ENCODE measurements at places on chromosomes 7 and 10.

- DNase-seq: no peak
- H3K4me1 ChIP-seq: no peaks in the 10 kb centered on the region
- peaks cover 12% of the 10 kb centered on the region for H3K27me3 ChIP-seq
- H3K4me3 ChIP-seq: no peak overlapping the region
- peaks cover 2% of the 10 kb centered on the region for H3K36me3 ChIP-seq
- no peak overlapping the region for H3K27ac ChIP-seq
Measured at GRCh38 chr7:120793213-120793936, 64.6 kb downstream of the TSPAN12 start.

- H3K4me1 ChIP-seq: no peaks in the 10 kb centered on the region
- H3K27me3 ChIP-seq: no peaks in the 10 kb centered on the region
- no peak overlapping the region for H3K4me3 ChIP-seq
- H3K27ac ChIP-seq: no peak overlapping the region
Measured at GRCh38 chr7:78284945-78285344, 486.4 kb downstream of the PHTF2 start.

- no peaks in the 10 kb centered on the region for H3K36me3 ChIP-seq
- no peaks in the 10 kb centered on the region for H3K27me3 ChIP-seq
- H3K4me3 ChIP-seq: no peak overlapping the region
- H3K4me1 ChIP-seq: no peaks in the 10 kb centered on the region
- DNase-seq: no peak
Measured at GRCh38 chr7:91570560-91570959, 306.3 kb downstream of the FZD1 start.

GRCh38 chr7:1283941-1284742 lies 51.5 kb downstream of the UNCX start:
- H3K4me3 ChIP-seq: no peak overlapping the region
- no peaks in the 10 kb centered on the region for H3K4me1 ChIP-seq
- no peak for DNase-seq
- no peaks in the 10 kb centered on the region for H3K36me3 ChIP-seq
- no peak overlapping the region for H3K27ac ChIP-seq
- no peaks in the 10 kb centered on the region for H3K27me3 ChIP-seq

DNA sequence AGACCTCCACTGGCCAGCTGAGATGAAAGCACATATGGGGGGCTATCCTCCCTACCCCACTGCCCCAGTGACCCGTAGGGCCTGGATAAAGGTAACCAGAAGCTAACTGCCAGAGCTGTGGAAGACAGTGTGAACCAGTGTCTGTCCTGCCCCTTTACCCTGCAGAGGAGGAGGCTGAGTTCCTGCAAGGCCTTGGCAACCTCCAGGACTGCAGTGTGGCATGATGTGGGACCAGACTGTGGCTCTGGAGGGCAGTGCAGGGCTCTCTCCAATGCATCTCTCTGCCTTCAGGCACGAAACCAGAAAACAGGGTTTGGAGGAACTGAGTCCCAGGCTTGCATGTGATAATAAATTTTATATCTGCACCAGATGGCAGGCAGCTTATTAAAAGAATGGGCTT lies 93.1 kb downstream of the EPC1 start:
- no peaks in the 10 kb centered on the region for H3K36me3 ChIP-seq
- H3K27me3 ChIP-seq: no peaks in the 10 kb centered on the region
- no peak for DNase-seq
- H3K4me1 ChIP-seq: peaks cover 6% of the 10 kb centered on the region

- peaks cover 42% of the 10 kb centered on the region for H3K4me1 ChIP-seq
- no peak overlapping the region for H3K4me3 ChIP-seq
- no peak for DNase-seq
- no peaks in the 10 kb centered on the region for H3K27me3 ChIP-seq
- H3K27ac ChIP-seq: peak overlapping the region; percentile 48
- H3K36me3 ChIP-seq: peaks cover 11% of the 10 kb centered on the region
Measured at GRCh38 chr7:135486261-135486920, 23.5 kb downstream of the CNOT4 start.

DNA sequence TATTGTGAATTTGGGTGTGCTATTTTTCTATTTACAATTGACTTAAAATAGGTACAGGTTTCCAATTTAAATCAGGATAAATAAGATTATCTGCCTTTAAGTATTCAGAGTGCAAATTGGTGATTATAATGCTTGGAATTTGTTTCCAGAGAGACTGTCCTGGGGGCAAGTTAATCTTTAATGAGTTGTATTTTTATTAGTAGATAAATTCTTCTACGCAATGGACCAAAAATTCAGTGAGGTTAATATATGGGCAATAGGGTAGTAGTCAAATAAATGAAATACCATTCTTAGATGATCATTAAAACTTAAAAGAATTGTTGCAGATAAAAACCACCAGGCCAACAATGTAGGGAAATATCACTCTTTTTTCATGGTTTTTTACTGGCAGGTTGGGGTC lies 3.4 kb downstream of the BICC1 start:
- no peak overlapping the region for H3K27ac ChIP-seq
- H3K27me3 ChIP-seq: peaks cover 53% of the 10 kb centered on the region
- H3K36me3 ChIP-seq: peaks cover 2% of the 10 kb centered on the region
- no peak for DNase-seq

DNA sequence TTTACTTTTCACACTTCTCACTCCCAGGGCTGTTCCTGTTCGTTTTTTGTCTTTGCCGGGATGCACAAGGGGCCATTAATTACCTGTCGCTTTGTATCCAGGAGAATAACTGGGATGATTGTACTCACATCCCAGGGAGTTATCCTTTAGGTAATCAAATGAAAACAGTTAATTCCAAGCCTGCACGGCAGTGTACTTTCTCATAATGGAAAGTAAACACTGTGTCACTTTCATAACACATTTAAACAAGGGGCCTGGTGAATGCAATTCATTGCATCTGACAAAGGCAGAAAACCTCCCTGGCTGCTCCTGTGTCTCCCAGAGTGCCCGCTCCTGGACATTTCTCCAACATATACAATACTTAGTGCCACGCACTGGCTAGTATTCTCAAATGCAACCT lies 138.7 kb upstream of the CELF2 start:
- no peaks in the 10 kb centered on the region for H3K4me1 ChIP-seq
- no peak overlapping the region for H3K27ac ChIP-seq
- H3K4me3 ChIP-seq: no peak overlapping the region

- H3K4me1 ChIP-seq: peaks cover 41% of the 10 kb centered on the region
- peak overlapping the region; percentile 98 for H3K4me3 ChIP-seq
- DNase-seq: no peak
- H3K27me3 ChIP-seq: no peaks in the 10 kb centered on the region
- peaks cover 14% of the 10 kb centered on the region for H3K36me3 ChIP-seq
- peak overlapping the region; percentile 97 for H3K27ac ChIP-seq
Measured at GRCh38 chr7:149496642-149497391, 792 bp downstream of the ZNF746 start.

DNA sequence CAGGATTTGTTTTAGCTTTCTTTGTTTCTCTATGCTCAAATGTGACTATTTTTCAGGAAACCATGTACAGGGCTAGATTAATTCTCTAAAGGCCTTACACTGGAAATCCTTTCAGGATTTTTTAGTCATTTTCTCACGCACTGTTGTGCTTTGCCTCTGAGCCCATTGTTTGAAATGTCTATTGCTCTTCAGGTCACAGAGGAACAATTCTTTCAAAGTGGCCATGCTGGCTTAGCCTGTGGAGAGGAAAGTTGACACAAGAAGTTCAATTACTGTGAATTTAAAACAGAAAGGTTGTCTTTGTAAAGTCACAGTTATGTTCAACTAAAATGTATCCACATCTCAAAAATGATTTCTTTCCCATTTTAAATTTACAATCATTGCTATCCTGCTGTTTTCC lies 1071.7 kb upstream of the POT1 start:
- no peak overlapping the region for H3K27ac ChIP-seq
- peaks cover 2% of the 10 kb centered on the region for H3K36me3 ChIP-seq
- no peak for DNase-seq
- no peaks in the 10 kb centered on the region for H3K27me3 ChIP-seq
- no peaks in the 10 kb centered on the region for H3K4me1 ChIP-seq

DNA sequence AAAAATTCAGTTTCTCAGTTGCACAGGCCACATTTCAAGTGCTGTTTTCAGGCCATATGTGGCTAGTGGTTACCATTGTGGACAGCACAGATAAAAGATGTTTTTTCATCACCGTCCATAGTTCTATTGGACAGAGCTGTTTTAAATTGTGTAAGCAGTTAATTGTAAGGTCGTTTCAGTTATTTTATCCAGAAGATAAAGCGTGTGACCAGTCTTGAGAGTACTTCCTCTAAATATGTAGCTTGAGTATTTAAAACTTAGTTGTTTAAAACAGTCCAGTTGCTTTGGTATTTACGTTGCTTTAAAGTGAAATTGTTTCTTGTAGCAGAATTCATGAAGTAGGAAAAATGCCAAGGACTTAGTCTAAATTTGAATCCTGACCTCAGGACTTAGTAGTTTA lies 66.9 kb downstream of the ZNRF2 start:
- H3K4me1 ChIP-seq: peaks cover 45% of the 10 kb centered on the region
- no peaks in the 10 kb centered on the region for H3K27me3 ChIP-seq
- H3K4me3 ChIP-seq: no peak overlapping the region
- no peak for DNase-seq

DNA sequence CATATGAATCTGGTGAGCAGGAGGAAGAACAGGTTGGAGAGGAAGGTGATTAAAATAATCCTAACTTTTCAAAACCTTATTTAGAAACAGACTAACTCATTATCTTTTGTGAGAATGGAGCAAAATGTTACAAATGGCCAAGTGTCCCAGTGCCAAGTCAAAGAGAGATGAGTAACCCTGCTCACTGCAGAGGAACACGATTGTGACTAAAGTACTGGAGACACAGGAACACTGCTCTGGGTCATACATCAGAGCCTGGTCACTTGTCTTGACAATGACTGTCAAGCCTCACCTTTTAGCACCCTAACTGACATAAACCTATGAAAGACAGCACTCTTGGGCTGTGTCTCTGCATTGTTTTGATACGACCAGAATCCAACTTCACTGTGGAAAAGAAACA lies 108.8 kb downstream of the SGMS1 start:
- DNase-seq: no peak
- H3K27me3 ChIP-seq: no peaks in the 10 kb centered on the region
- no peak overlapping the region for H3K4me3 ChIP-seq
- no peak overlapping the region for H3K27ac ChIP-seq
- H3K4me1 ChIP-seq: peaks cover 59% of the 10 kb centered on the region

DNA sequence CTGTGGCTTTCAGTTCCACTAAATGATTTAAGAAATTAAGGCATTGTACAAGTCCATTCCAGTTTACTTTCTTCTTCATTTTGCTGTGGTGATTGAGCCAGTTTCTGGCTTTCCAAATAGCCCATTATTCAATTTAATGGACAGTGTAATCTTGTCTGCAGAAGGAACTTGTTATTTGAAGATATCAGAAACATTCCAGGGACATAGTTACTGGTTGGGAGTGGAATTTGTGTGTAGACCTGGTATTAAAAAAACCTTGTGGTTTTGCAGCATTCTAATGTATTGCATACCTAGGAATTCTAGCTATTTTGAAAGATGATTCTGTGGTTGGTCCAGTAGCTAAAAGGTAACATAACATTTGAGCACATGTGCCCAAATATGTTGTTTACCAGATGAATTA lies 72.2 kb downstream of the MCU start:
- DNase-seq: no peak
- H3K27ac ChIP-seq: no peak overlapping the region
- H3K27me3 ChIP-seq: no peaks in the 10 kb centered on the region
- H3K4me3 ChIP-seq: no peak overlapping the region

GRCh38 chr10:49243139-49243538 lies 54.9 kb upstream of the TMEM273 start:
- H3K36me3 ChIP-seq: no peaks in the 10 kb centered on the region
- H3K27me3 ChIP-seq: peaks cover 46% of the 10 kb centered on the region
- no peak overlapping the region for H3K27ac ChIP-seq

DNA sequence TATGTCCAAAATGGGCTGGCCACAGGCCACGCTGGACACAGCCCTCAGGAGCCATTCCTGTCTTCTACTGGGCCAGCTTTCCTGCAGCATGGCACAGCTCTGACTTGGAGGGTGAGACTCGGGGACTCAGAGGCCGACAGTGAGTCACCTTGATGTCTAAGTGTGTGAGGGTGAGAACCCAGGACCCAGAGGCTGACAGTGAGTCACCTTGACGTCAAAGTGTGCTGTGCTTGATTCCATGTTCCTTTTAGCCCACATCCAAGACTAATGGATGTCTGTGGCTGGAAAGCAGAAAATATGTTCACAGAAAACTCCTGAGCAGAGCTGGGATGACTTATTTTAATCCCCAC lies 6.0 kb upstream of the FAM170B start:
- no peak for DNase-seq
- H3K27me3 ChIP-seq: peaks cover 10% of the 10 kb centered on the region
- peaks cover 6% of the 10 kb centered on the region for H3K4me1 ChIP-seq

DNA sequence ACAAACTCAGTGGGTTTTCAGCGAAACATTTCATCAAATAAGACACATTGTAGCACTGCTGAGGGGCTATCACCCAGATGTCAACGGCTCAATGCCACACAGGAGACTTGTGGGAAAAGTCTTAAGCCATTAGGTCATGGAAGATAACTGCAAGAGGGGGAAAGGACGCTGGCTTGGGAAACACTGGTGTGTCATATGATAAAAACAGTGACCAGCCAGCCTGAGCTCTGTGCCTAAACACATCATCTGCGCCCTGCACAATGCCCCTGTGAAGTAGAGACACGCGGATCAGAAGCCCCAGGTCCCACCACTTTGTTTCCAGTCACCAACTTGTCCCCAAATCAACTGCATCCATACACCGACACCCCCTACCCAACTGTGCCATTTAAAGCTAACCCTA lies 116.7 kb downstream of the TNS3 start:
- H3K27ac ChIP-seq: no peak overlapping the region
- DNase-seq: no peak
- no peak overlapping the region for H3K4me3 ChIP-seq
- no peaks in the 10 kb centered on the region for H3K27me3 ChIP-seq

DNA sequence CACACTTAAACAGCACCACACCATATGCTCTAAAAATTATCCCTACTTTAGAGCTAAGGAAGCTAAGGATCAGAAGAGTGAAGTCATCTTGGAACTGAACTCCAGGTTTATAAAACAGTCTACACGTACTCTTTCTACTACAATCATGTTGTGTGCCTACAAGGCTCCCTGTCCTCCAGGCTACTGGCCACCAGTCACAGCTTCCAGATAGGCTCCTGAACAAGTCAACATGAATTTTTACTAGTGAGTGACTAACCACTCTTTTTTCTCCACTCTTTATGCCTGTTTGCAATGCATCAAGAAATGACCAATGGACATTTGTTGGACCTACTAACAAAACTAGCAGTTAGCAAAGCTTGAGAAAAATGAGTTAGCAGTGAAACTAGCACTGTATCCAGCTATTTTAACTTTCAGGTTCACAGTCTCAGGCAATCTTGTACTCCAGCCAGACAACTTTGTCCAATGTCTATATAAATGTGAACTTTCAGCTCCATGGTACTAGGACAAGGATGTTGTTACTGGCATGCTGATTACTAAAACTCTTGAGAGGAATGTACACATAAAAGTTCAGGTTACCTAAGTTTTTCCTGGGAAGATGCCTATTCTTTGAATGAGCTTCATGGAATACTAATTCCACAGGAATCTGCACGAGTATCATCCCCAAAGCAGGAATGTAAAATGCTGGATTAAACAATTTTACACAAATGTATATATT lies 180.0 kb downstream of the BTAF1 start:
- H3K4me1 ChIP-seq: peaks cover 19% of the 10 kb centered on the region
- no peak overlapping the region for H3K4me3 ChIP-seq
- no peaks in the 10 kb centered on the region for H3K36me3 ChIP-seq

All from central memory CD8-positive, alpha-beta T cell (primary cell).